ENCODE measurements at places on chromosomes 3 and 15.

- no peak for DNase-seq
These were observed 345.9 kb downstream of the FOXP1 start for GRCh38 chr3:71237672-71238071.

DNA sequence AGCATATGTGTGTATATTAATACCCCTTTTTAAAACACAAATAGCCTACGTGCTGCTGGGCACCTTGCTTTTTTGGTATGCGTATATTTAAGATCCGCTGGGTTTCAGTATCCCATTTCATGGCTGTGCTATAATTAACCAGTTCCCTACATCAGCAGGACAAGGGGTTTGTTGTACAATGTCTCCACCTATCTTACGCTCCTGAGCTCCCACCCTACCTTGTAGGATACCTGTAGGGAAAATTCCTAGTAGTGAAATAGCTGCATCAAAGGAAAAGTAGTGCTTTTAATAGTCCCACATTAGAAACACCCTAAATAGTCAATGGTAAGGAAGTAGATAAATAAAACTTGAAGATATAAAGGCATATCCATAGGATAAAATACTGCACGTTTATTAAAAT, 1.4 kb downstream of the MAP6D1 start:
- DNase-seq: no peak

DNA sequence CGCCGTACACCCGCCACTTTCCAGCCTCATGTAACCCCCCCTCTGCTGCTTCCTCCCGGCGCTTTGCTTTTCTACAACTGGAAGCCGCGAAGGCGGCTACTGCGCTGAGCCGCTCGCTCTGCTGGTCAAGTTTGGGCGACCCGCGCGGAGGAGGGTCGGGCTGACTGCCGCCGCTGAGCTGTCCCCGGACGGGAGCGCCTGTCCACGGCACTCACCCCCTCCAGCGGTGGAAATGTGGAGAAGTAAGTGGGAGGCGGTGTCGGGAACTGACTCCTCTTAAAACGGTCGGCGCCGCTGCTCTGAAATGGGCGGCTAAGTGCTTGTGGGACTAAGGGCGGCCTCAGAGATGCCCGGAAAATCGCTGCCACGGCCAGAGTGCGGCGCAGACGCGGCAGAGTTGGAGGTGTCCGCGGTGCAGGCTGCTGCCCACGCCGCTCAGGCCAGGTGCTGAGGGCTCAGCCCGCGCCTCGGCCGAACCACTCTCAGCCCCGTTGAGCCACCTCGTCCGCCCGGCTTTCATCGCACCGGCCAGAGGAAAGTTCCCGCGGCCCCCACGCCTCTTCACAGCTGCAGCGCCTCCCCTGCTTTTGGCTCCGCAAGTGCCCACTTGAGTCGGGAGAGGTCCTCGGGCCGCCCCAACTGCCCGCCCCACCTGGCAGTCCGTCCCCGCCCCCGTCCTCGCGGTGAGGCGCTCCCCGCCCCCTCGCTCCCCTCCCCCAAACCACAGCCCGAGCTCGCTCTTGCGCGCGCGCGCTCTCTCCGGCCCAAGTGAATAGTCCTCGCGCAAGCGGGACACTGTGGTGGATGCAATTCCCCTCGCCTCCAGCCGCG, at the start of gene EPHA6:
Gene EPHA6, plus strand, starts transcription at position 775 of the 831 bp plus-strand sequence.
- DNase-seq: peak; percentile 80

- no peak for DNase-seq
These were observed 47.3 kb upstream of the NR2C2 start for GRCh38 chr3:14899993-14900618.

- DNase-seq: no peak
These were observed 207.9 kb upstream of the COL8A1 start for GRCh38 chr3:99430348-99431134.

GRCh38 chr3:71175691-71176365, 407.7 kb downstream of the FOXP1 start:
- no peak for DNase-seq

GRCh38 chr15:91849749-91850161, 3.8 kb upstream of the SLCO3A1 start:
- no peak for DNase-seq
